ENCODE measurements at places on chromosomes 7 and 10.

GRCh38 chr10:131923038-131923756 is 22.4 kb downstream of the PPP2R2D start:
- DNase-seq: no peak

DNA sequence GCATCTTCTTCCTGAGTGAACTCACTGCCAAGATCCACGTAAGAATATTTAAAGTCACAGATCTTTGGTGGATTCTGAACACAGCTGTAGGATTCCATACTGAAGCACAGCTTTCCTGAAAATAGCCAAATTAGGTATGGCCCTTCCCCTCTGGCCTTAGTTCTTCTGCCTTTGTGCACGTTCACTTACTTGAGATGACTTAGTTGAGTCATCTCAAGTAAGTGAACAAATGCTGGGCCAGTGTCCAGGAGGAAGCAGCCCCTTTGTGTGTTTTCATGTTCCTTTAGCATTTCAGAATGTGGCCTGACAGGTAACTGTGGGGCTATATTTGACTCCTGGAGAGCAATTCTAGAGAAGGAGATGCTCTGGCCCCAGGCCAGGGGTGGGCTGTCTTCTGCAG is 51.5 kb downstream of the CCNY start:
- DNase-seq: no peak

DNA sequence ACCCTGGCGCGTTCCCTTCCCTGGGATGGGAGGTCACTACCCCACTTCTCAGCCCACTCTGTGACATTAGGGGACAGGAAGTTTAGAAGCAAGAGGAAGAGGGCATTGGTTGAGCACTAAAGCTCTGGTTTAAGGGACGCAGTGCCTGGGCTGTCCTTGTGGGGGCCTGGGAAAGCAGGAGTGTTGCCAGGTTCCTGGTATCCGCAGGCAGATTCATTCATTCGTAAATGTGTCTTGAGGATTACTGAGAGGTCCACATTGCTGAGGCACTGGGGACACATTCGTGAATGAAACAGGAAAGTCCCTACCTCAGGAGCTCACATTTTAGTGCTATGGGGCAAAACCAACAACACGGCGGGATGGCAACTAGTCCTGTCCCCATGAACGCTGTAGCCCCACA is 69.4 kb downstream of the COL13A1 start:
- no peak for DNase-seq

DNA sequence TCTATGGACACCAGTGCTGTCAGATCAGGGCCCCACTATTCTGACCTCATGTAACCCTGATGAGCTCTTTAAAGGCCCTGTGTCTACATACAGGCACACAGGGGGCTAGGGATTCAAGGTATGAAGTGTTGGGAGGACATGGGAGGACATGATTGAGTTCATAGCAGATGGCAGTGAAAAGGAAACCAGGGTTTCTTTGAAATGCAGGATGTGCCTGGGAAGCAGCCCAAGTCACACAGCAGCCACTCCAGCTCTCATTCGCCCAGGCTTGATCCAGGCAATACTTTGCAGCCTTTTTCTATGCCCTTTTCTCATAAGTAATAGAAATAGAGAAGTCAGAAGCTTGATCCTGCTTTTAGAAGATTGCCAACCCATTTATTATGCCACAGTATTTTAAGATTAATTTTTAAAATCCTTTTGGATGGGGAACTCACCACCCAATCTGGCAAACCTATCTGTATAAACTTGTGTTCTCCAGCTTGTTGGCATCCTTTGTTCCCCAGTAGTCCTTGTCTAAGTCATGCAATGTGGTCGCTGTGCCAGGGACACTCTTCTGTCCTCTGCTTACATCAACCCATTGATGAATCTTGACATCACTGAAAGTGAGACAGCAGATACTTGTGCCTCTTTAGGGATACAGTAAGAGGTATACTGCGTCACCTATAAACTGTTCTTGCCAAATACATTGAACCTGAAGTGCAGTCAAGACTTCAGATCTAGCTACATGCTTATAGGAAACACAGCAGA is 95.0 kb downstream of the TAF3 start:
- DNase-seq: no peak

DNA sequence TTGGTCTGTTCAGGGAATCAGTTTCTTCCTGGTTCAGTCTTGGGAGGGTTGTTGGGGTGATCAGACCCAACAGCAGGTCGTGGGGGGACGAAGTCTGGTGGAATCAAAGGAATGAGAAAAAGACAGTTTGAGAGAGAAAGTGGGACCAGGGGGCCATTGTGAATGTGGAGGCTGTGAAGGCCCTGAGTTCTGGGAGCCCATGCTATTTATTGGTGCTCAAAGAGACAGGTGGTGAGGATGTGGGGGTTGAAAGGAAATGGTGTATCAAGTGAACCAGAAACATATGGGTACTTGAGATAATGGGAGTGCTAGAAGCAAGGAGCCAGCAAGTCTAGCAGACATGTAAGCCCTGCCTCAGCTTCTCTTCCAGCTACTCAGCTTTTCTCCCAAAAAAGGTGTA is 84.1 kb downstream of the CCSER2 start:
- no peak for DNase-seq

DNA sequence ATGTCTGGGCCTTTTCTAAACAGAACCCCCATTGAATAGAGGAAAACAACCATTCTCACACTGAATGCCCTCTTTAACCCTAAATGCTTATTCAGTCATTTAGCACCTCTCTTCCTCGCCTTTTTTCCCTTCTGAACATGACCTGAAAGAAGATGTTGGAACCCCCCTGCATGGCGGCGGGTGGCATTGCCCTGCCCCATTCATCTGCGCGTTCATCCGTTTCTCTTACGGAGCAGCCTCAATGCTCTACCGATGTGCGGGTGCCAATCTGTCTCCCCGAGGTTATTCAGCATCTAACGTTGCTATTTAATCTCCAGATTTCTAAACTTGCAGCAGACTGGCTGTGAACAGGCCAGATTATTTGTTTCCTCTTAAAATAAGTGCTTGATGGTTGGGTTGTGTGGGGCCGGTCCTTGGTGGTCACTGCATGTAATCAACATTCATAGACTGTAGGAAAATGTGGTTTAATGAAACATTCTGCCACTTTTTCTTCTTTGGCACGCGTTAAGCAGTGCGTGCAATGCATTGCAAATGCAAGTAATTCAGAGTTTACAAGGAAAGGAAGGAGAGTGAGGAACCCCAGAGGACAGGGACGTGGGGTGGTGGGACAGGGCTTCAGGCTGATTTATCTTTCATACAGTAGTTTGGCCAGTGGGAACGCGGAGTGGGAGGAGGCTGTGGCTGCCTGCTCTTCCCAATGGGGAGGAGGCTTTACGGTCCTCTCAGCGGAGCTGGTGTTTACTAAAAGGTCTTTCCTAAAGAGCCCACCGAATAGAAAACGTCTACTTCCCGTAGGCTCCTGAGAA is 286.7 kb downstream of the DPP6 start:
- DNase-seq: peak; percentile 34

DNA sequence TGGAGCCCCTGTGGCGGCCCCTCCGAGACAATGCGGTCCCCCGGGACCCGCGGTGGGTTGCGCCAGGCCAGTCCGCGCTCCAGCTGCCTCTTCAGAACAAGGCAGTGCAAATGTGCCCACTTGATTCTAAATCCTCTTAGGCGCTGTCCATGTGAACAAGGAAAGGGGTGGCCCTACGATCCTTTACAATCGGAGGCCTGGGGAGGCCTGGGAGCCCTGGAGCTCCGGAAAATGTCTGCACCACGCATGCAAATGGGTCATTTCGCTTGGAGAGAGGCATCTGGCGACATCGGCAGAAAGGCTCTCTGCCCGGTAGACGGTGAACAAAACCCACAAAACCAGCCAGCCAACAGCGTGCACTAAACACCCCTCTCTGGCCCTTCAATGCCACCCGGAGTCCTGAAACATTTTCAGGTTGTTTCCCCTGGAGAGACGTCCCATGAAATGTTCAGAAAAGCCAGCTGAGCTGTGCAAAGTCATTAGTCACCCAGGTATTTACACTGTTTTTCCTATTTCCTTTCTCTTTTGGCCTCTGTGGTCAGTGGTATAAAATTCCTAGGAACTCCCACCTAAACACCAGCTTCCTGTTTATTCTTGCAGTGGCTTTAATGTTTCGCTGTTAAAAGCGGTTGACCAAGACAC is 102.8 kb upstream of the ZNF438 start:
- peak; percentile 65 for DNase-seq

- no peak for DNase-seq
These were observed 42.3 kb upstream of the PRKG1 start for GRCh38 chr10:51031950-51032349.

DNA sequence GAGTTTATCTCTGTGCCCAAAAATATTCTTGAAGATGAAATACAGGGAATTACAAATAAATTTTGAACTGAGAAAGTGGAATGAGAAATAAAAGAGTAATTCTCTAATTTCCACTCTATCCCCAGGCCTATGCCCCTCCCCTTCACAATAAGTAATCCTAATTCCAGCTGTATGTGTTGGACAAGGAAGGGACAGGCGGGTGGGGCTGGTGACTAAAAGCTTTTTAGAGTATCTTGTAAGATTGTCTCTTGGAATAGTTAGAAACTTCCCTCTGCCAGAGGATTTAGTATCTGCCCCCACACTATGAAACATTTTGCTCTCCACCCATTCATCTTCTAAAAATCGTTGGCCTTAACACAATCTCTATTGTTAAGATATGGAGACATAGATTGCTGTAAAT is 199.2 kb downstream of the MBL2 start:
- no peak for DNase-seq

DNA sequence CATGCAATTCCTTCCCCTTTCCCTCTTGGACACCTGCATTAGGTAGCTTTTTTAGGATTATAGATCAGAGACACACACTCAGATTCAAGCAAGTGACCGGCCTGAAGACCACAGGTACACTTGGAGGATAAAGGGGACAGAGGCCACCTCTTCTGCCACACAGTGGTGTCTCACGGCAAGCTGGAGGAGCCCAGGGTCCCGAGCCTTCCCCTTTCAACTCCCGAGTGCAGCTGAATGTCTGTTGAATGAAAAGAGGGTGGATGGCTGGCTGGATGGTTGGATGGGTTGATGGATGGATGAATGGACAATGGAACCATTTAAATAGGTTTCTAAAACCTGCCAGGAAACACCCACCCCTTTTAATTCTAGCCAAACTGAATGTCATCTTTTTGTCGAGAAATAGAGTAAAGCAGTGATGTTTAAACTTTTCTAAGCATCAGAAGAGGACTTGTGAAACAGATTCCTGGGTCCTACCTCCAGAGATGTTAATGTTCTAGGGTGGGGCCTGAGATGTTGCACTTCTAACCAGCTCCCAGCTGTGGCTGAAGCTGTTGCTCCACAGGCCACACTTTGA is 49.2 kb upstream of the ZMIZ1 start:
- DNase-seq: no peak

DNA sequence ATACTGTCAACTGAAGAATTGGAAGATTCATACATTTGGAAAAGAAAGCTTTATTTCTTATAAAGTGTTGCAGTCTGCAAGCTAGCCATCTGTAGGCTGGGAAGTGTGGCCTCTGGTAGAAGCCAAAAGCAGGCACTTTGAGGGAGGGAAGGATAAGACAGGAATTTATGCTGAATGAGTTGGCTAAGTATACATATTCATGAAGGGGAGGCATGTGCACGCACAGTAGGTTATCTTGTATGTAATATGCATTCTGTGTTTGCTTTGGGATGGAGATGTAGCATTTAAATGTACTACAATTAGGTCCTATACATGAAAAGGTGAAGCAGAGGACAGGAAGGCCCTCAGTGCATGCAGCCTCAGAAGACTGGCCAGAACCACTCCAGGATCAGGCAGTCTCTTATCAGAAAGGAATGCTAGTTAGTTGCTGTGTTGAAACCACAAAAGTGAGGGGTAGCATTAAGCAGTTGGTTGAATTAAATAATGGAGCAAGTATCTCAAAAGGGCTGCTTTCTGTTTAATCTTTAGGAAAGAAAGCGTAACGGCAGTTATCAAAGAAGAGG is 40.9 kb downstream of the MYO3A start:
- no peak for DNase-seq

DNA sequence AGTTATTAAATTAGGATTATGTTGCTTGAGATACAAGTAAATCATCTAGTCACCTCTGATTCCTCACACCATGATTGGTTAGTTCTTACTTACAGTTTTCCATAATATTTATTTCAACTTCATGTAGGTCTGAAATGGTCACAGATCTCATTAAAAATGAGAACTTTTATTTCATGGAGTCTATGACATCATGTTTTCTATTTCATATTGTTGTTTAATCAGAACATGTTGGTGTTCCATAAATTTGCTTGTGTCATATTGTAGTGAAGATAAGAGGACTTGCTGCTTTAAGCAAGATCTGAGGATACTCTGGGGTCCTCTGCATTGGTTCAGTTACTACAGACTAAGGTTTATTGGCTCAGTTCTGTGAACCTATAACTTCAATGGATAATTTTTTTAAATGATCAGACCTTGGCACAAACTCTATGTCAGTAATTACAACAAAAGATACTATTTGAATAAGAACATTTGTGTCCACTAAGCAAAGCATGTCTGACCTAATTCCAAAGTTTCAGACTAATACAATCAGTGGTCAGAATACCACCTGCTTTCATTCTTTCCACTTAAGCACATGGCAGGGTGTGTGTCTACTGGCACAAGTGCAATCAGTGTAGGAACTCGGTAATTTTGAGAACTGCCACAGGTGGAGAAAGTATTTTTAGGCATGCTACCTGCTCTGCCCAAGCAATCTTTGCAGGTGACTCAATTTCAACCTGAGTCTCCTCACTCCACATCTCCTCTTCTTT is 68.5 kb downstream of the CCDC71L start:
- DNase-seq: no peak

GRCh38 chr10:2145926-2146478 is 408.7 kb upstream of the ADARB2 start:
- no peak for DNase-seq

DNA sequence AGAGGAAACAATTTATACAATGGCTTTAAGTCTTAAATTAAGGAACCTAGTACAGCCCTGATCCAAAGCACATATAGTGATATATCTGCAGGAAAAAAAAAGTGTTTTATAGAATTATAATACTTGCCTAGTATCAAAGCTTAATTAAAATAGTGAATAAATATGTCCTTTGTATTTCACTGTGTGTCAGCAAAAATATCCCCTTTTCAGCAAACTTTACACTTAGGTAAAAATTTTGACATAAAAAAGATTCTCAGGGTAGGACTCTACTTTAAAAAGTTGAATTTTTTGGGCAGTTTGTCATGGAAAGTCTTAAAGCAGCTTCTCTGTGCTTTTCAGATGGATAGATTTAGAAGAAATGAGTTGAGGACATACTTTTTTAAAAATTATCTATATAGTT is 12.7 kb upstream of the NEBL start:
- no peak for DNase-seq

- no peak for DNase-seq
These were observed 41.7 kb downstream of the HTRA1 start for GRCh38 chr10:122503012-122503411.
